NCI-H774 (cell line): ENCODE measurements at places on chromosomes 3 and 15.

GRCh38 chr3:49787182-49787464 lies 781 bp upstream of the IP6K1 start:
- no peak for DNase-seq

GRCh38 chr3:44076221-44076829 lies 165.4 kb upstream of the TOPAZ1 start:
- DNase-seq, result no peak

GRCh38 chr15:46131876-46132275 lies 497.0 kb downstream of the SQOR start:
- DNase-seq, result no peak

GRCh38 chr3:62445275-62445674 lies 71.9 kb upstream of the FEZF2 start:
- DNase-seq, result peak; percentile 0

GRCh38 chr3:11791339-11792200 lies 55.1 kb downstream of the TAMM41 start:
- no peak for DNase-seq

GRCh38 chr3:46717447-46718231 lies at the start of gene PRSS50:
Gene PRSS50, minus strand, starts transcription at chr3:46717869. Its CDS starts 45 bp downstream, at chr3:46717824.
- DNase-seq, result no peak

DNA sequence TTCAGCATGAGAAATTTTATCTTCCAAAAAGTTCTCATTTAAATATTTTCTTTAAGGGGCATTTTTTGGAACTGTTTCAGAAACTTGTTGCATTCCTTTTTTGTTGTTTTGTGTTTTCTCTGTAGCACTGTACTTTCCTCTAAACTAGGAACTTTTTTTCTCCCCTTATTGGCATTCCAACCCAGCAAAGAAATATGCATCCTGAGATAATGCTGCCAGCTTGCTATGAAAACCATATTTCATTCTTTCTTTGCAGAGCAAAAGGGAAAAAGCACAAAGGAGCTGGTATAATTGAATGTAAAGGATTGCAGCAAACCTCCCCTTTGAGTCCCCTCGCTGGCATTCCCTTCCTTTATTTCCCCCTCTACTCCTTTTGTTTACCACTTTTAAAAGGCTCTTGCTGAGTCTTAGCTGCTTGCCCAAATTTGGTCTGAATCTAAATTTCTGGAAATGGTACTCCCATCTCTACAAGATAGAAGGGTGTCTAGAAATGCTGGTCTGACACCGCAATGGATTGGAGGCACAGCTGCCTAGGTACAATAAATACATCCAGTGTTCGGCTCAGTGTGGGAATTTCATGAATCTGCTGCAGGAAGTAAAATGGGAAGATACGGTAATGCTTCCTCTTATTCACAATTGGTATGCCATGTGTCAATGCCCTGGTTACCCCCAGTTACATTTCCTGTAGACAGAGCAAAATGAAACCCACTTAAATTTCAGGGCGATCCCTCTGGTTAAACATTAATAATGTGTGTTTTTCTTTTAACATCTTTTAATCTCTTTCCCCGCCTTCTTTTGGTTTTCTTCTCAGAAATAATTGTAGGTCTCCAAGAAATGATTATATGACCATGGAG lies 156.6 kb downstream of the MEIS2 start:
- no peak for DNase-seq

DNA sequence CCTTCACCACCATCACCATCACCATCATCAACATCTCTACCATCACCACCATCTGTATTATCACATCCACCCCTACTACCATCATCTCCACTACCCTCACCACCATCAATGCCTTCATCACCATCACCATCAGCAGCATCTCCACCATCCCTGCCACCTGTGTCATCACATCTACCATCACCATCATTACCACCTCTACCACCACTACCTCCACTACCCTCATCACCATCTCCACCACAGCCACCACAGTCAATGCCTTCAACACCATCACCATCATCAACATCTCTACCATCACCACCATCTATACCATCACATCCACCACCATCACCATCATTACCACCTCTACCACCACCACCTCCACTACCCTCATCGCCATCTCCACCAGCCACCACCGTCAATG lies 196.7 kb downstream of the SHQ1 start:
- no peak for DNase-seq

DNA sequence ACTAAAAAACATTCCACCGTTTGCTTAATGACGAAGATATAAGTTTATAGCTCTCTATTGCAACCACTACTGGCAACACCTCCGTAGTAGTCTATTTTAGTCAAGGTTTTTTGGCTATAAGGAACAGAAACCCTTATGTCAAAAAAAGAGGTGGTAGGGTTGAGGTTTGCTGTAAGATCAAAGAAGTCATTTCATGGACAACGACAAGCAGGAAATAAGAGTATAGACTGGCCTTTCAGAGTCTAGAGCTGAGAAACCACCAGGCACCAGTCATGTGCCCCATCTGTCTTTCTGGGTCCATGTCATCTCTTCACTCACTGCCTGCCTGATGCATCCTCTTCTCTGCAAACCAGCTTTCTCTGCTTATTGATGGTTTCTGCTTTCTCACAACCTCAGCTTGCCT lies 42.7 kb downstream of the THBS1 start:
- DNase-seq, result no peak
